ENCODE measurements at places on chromosomes 5 and 9.

GRCh38 chr5:172395483-172395882 lies 58.8 kb downstream of the SH3PXD2B start:
- no peaks in the 10 kb centered on the region for H3K36me3 ChIP-seq
- H3K4me1 ChIP-seq = no peaks in the 10 kb centered on the region
- no peak for DNase-seq
- no peak overlapping the region for H3K27ac ChIP-seq
- no peak overlapping the region for H3K4me3 ChIP-seq

GRCh38 chr5:128645581-128645980 lies 107.5 kb upstream of the FBN2 start:
- no peak overlapping the region for H3K4me3 ChIP-seq

- DNase-seq = no peak
- peaks cover 77% of the 10 kb centered on the region for H3K27me3 ChIP-seq
- no peaks in the 10 kb centered on the region for H3K36me3 ChIP-seq
- no peak overlapping the region for H3K4me3 ChIP-seq
- H3K27ac ChIP-seq = no peak overlapping the region
- peaks cover 4% of the 10 kb centered on the region for H3K4me1 ChIP-seq
Observed at GRCh38 chr9:89596937-89597555, 7.8 kb upstream of the GADD45G start.

GRCh38 chr5:171534043-171534895 lies 114.8 kb downstream of the FGF18 start:
- H3K36me3 ChIP-seq = no peaks in the 10 kb centered on the region
- no peak overlapping the region for H3K4me3 ChIP-seq
- H3K27me3 ChIP-seq = peaks cover 66% of the 10 kb centered on the region
- no peaks in the 10 kb centered on the region for H3K4me1 ChIP-seq
- no peak overlapping the region for H3K27ac ChIP-seq

DNA sequence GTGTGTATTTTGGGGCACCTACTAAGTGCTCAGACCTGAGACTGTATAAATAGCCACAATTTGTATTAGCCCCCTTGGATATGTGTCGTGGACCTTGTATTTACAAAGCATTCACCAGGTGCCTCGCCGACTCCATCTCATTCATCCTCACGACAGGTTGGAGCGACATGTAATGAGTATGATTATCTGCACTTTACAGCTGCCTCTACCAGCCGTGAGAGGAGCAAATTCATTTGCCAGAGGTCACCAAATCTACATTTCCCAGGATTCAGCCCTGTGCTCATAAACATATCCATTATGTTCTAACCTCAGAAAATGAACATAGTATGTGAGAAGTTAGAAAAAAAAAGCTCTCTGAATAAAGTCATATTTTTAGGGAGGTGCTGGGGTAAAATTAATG lies 167.4 kb downstream of the ZDHHC21 start:
- no peak for DNase-seq
- H3K36me3 ChIP-seq = no peaks in the 10 kb centered on the region
- H3K4me1 ChIP-seq = no peaks in the 10 kb centered on the region

DNA sequence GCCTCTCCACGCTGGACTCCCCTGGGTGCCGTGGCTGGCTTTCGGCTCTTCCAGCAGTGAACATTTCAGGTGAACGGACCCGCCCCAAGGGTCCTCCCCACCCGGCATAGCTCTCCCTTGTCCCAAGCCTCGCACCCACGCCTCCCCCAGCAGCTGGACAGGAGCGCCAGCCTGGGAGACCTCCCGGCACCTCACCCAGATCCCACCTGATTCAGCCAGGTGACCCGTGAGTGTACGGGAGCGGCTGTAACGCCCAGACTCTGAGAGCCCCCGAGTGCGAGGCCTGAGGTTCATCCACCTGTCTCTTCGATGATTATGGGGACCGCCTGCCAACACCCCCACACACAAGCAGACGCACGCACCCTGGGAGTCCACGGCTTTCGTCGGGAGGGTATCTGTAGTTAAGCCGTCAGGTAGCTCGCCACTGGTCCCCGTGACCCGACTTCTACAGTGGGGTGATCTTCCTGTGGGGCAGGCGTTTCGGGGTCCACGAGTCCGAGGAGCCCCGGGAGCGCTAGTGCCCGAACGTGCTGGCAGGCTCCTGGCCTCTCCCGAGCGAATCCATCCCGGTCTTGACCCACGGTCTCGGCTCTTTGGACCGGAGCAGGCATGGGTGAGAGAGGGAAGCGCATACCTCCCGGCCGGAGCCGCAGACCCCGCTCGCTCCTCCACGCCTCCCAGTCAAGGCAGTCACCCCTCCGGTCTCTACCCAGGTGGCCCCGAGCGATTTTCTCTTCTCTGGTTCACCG lies 14.9 kb downstream of the TRIM7 start:
- H3K27ac ChIP-seq = peak overlapping the region; percentile 100
- peaks cover 39% of the 10 kb centered on the region for H3K4me1 ChIP-seq
- peaks cover 70% of the 10 kb centered on the region for H3K36me3 ChIP-seq
- DNase-seq = peak; percentile 47
- peak overlapping the region; percentile 97 for H3K4me3 ChIP-seq
- H3K27me3 ChIP-seq = no peaks in the 10 kb centered on the region

DNA sequence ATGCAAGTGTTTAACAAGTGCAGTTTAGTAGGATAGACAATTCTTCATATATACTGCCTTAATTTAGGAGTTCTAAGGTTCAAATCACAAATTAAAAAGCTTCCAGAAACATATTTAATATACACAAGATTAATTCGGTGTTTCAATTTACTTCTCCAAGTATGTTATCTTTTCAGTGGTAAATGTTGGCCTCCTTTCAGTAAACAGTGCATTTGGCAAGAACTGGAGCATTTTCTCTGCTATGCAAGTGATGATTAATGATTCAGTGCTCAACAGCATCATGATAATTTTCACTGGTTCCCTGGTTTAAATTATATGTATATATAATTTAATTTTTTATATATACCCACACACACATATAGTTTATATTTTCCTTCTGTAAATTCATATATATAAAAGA lies 541.7 kb downstream of the EFNA5 start:
- no peaks in the 10 kb centered on the region for H3K4me1 ChIP-seq
- no peak for DNase-seq
- H3K36me3 ChIP-seq = no peaks in the 10 kb centered on the region
- H3K27me3 ChIP-seq = peaks cover 10% of the 10 kb centered on the region
- H3K4me3 ChIP-seq = no peak overlapping the region
- no peak overlapping the region for H3K27ac ChIP-seq

DNA sequence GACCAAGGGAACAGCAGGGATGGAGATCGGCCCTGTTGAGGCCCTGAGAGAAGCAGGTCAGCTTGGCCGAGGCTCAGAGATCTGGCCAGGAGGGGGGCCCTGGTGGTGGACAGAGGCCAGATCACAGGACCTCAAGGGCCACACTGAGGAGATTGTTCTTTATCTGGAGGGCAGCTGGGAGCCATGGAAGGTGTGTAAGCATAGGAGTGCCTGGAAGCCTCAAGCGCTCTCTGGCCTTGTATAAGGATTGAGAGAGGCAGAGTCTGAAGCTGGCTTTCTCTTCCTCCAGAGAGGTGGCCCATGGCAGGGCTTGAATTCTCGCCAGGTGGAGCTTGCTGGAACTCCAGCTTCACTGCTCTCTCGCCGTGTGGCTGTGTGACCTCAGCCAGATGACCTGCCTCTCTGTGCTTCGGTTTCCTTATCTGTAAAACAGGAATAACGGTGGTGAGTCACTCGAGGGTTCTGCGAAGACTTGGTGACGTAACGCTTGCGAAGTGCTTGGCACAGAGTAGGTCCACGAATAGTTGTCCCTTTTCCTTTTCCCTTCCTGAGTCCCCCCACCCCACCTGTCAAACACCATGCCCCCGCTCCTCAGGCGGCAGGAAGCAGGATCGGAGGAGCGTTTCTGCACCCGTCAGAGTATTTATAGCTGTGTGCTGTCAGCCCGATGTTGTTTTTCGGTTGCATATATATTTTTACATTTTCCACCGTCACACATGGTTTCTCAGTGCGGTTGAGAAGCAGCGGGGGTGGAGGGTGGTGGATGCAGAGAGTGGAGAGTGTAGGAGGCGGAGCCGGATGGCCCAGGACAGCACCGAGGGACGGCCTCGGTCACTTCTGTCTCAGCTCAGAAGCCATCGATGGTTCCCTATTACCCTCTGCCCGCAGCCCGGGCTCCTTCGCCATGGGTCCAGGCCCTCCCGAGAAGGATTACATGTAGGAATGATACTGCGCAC lies 17.0 kb upstream of the CRB2 start:
- H3K4me1 ChIP-seq = peaks cover 25% of the 10 kb centered on the region
- H3K27me3 ChIP-seq = no peaks in the 10 kb centered on the region
- peak; percentile 48 for DNase-seq
- peak overlapping the region; percentile 83 for H3K4me3 ChIP-seq
- H3K36me3 ChIP-seq = peaks cover 4% of the 10 kb centered on the region

GRCh38 chr9:7909537-7909936 lies 110.0 kb upstream of the DMAC1 start:
- H3K4me3 ChIP-seq = no peak overlapping the region
- H3K36me3 ChIP-seq = no peaks in the 10 kb centered on the region
- peaks cover 13% of the 10 kb centered on the region for H3K27me3 ChIP-seq
- DNase-seq = no peak

- no peaks in the 10 kb centered on the region for H3K36me3 ChIP-seq
- no peak for DNase-seq
- H3K4me1 ChIP-seq = peaks cover 4% of the 10 kb centered on the region
- H3K4me3 ChIP-seq = no peak overlapping the region
- H3K27ac ChIP-seq = no peak overlapping the region
- H3K27me3 ChIP-seq = peaks cover 38% of the 10 kb centered on the region
Observed at GRCh38 chr5:149904293-149904886, 40.2 kb downstream of the PDE6A start.

GRCh38 chr5:137167187-137167586 lies 331.9 kb downstream of the SPOCK1 start:
- no peak overlapping the region for H3K27ac ChIP-seq
- H3K4me1 ChIP-seq = no peaks in the 10 kb centered on the region
- no peaks in the 10 kb centered on the region for H3K36me3 ChIP-seq
- H3K27me3 ChIP-seq = no peaks in the 10 kb centered on the region
- no peak overlapping the region for H3K4me3 ChIP-seq

DNA sequence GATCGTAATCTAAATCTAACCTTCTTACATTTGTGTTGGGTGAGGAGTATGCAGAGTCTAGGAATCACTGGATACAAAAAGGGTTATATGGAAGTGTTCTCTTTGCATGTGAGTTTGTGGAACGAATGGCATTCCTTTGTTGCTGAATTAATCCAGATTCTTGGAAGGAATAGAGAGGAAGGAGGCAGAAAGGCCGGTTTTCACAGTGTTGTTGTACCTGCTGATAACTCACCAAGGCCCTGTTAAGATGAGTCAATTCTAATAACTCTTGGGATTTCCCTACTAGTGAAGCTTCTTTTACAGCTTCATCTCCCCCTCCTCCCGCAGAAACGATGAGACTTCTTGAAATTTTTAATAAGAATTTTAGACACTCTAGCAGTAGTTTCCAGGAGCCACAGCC lies 84.0 kb downstream of the ZSWIM6 start:
- no peak for DNase-seq
- H3K36me3 ChIP-seq = no peaks in the 10 kb centered on the region
- H3K4me3 ChIP-seq = no peak overlapping the region
- H3K27me3 ChIP-seq = no peaks in the 10 kb centered on the region
- peaks cover 31% of the 10 kb centered on the region for H3K4me1 ChIP-seq
- peak overlapping the region; percentile 60 for H3K27ac ChIP-seq

GRCh38 chr9:4865681-4866080 lies 72.9 kb downstream of the RCL1 start:
- H3K4me3 ChIP-seq = no peak overlapping the region
- H3K27me3 ChIP-seq = no peaks in the 10 kb centered on the region
- peaks cover 3% of the 10 kb centered on the region for H3K4me1 ChIP-seq
- no peak for DNase-seq
- peak overlapping the region; percentile 55 for H3K27ac ChIP-seq

- no peaks in the 10 kb centered on the region for H3K36me3 ChIP-seq
- H3K27me3 ChIP-seq = peaks cover 6% of the 10 kb centered on the region
- no peak for DNase-seq
- H3K27ac ChIP-seq = no peak overlapping the region
- H3K4me1 ChIP-seq = no peaks in the 10 kb centered on the region
- H3K4me3 ChIP-seq = no peak overlapping the region
Observed at GRCh38 chr9:105046907-105047741, 119.2 kb upstream of the ABCA1 start.

- H3K4me3 ChIP-seq = no peak overlapping the region
- H3K36me3 ChIP-seq = no peaks in the 10 kb centered on the region
- no peak overlapping the region for H3K27ac ChIP-seq
Observed at GRCh38 chr5:148177207-148177606, 8.9 kb downstream of the SPINK14 start.

- no peak overlapping the region for H3K4me3 ChIP-seq
- no peak for DNase-seq
- H3K27me3 ChIP-seq = peaks cover 21% of the 10 kb centered on the region
- H3K27ac ChIP-seq = no peak overlapping the region
- no peaks in the 10 kb centered on the region for H3K36me3 ChIP-seq
- no peaks in the 10 kb centered on the region for H3K4me1 ChIP-seq
Observed at GRCh38 chr5:66415208-66415607, 181.0 kb upstream of the MAST4 start.

- H3K4me1 ChIP-seq = peaks cover 11% of the 10 kb centered on the region
- H3K36me3 ChIP-seq = peaks cover 5% of the 10 kb centered on the region
- no peak overlapping the region for H3K4me3 ChIP-seq
- no peak overlapping the region for H3K27ac ChIP-seq
- H3K27me3 ChIP-seq = no peaks in the 10 kb centered on the region
Observed at GRCh38 chr9:128718047-128718446, 5.9 kb downstream of the ZDHHC12 start.

DNA sequence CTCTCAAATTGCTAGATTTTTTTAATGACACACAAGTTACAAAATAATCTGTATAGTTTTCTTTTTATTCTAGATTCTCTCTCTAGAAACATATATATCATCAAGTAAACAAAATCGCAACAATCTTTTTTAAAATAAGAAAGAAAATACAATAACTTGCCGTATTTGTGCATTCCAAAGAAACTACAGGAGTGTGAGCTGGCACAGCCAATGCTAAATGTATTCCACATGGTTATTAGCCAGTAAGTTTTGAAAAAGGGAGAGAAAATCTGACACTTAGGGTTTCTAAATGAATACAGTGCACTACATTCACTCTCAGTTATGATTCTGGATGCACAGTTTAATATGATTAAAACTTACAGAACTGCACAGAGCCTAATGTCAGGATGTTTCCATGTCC lies 117.9 kb downstream of the BNC2 start:
- no peaks in the 10 kb centered on the region for H3K36me3 ChIP-seq
- no peak for DNase-seq
- no peak overlapping the region for H3K27ac ChIP-seq
- H3K4me1 ChIP-seq = no peaks in the 10 kb centered on the region
- no peaks in the 10 kb centered on the region for H3K27me3 ChIP-seq
- no peak overlapping the region for H3K4me3 ChIP-seq

DNA sequence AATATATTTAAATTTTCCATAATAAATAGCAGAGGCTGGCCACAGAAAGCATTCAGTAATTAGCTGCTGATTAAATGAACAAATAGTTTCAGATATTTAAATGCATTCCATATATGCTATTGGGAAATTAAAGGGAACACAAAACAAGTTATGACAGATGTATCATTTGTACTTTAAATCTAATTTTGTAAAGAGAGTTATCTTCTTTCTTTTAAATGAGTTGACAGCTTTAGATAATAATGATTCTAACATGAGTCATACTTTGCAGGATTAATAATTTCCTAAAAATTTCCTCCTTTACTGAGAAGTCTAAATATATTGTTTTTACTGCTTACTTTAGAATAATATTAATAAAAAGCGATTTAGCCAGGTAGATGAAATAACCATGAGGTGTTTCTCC lies 320.1 kb downstream of the ADAMTS6 start:
- no peaks in the 10 kb centered on the region for H3K36me3 ChIP-seq
- no peak overlapping the region for H3K4me3 ChIP-seq
- peaks cover 12% of the 10 kb centered on the region for H3K27me3 ChIP-seq
- H3K4me1 ChIP-seq = no peaks in the 10 kb centered on the region
- DNase-seq = no peak

All from effector memory CD8-positive, alpha-beta T cell (primary cell).